Activated CD4-positive, alpha-beta T cell treated with anti-CD3 and anti-CD28 coated beads, Interleukin-2, amount 10 ng/mL, durations not matched to agents 24 days and 14 days (primary cell): ENCODE measurements at places on chromosomes 11 and 22. TPM values are rescaled to one million over a fixed set of nuclear protein-coding genes. Genes with fewer than 3 reads are reported as not detected.
A peak's percentile ranks its signal among the peaks of the same experiment; 100 is the strongest.

GRCh38 chr22:26399289-26399688 is 29.8 kb upstream of the ASPHD2 start:
- no peak for DNase-seq

DNA sequence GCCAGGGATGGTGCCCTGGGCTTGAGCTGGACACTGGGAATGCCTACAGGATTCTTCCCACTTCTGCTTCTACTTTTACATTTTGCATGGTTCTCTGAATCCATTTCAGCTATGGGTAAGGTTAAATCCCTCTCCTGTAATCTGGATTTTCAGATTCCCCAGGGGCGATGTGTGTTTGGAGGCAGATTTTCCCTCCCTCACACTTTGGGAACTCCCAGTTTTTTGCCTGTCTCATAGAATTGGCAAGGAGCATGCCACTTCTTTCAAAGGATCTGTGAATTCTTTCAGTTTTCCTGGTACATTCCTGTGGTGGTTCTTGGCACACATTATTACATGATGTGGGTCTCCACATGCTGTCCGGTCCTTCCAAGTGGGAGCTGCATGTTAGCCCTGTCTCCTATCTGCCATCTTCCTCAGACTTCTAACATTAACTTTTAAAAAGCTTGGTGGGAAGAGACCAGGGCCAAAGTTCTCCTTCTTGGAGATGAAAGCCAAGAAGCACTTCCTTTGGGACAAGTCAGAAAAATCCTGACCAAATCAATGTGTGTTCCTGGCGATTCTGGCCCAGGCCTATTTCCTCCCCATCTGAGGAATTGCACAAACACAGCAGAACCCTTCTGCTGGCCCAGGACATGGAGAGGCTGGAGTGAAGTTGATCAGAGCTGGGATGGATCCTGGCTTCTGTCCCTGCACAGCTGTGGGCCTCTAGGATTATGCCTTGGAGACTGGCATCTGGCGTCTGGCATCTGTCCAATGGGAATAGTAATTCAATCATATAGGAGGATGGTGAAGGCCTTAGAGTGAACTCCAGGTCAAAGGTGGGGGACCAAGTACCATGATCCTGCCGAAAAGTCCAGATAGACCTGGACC is 5.4 kb upstream of the APOL2 start:
- no peak for DNase-seq

DNA sequence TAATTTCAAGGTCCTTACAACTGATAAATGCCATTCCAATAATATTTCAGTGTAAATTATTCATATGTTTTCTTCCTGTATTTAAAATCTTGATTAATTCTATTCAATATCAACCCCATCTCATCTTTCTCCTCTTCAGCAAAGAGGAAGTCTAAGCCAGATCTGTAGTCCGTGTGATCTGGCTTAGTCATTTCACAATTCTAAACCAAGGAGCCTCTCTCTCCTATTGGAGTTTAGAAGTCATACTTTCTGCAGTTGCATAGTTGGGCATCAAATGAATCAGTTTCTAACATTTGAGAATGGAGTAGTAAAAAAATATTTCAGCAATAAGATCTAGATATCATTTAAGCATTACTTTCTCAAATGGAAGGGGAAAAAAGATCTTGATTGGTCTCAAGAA is 354.9 kb downstream of the JRKL start:
- no peak for DNase-seq

GRCh38 chr11:72562431-72562830 is 111.8 kb downstream of the PDE2A start:
- DNase-seq = no peak

DNA sequence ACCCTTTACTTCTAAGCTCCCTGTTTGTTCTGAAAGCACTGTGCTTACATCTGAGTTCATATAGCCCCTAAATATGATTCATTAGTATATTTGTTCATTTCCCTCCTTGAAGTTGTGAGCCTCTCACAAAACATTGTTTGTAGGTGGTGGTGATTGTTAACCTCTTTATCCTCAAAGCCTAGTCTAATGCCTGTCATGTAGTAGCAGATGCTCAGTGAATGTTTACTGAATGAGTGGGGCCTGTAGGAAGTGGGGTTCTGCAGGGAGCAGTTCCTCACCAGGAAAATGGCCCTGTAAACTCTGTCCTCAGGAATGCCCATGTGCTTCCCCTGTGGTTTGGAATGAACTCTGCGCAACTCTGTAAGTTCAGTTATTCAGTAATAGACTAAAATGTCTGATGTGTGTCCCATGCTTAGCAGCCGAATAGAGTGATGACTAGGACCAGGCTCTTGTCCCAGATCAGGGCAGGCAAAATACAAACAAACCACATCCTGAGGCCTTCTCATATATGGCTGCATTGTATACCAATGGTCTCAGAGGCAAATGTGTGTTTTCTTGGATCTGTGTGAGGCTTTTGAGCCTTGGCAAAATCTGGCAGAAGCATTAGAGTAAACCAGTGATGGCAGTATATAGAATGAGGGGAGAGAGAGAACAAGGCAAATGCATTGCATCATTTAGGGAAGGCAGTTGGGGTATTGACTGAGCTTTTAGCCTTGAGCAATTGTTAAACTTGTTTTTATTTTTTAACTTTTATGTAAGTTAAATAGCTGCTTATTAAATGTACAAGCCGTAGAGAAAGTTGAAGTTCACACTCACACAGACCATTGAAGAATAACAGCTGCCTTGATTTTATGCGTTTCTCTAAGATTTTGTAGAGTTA is 91.4 kb upstream of the BIRC3 start:
- DNase-seq = peak; percentile 43

Gene LYVE1
- not detected in 2 replicates for total RNA-seq

Gene LIPT2
- 3.1 and 4.7 TPM in 2 replicates for total RNA-seq

GRCh38 chr22:43567691-43568324 is 156.0 kb downstream of the MPPED1 start:
- no peak for DNase-seq
